PC-9 (cell line): ENCODE measurements at places on chromosomes 6 and 20. TPM values are rescaled to one million over a fixed set of nuclear protein-coding genes. Genes with fewer than 3 reads are reported as not detected.

DNA sequence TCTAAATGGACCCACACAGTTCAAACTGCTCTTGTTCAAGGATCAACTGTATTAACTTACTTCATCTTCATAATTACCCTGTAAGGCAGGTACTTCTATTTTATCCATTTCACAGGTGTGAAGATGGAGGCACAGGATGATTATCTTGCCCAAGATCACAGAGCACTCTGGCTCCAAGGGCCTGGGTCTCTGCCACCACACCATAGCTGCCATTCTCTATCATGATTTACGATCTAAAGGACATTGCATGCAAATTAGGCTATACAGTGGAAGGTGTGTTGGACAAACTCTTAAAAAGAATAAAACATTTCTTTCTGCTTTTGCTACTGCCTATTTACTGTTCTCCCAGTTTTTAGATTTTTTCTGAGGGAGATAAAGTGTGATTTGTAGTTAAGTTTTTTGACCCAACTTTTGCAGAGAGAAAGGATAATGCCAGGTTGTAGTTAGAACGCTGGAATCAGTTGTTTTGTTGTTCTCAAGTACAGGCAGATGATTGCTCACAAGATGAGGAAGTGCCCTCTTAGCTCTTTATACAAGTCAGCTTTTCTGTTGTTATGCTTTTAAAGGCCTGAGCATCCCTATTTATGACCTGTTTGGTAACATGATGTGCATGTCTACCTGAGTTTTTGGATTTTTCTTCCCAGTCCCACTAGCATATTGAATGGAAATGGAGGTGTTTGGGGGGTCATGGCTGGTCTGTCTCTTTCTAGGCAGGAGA lies 247.9 kb downstream of the ZFAND3 start:
- DNase-seq, result no peak
- peaks cover 7% of the 10 kb centered on the region; the same call in 1 of the 2 replicates for H3K36me3 ChIP-seq
- H3K4me3 ChIP-seq, result no peak overlapping the region
- no peaks in the 10 kb centered on the region for H3K27me3 ChIP-seq
- no peaks in the 10 kb centered on the region for H3K4me1 ChIP-seq

GRCh38 chr20:33650111-33650752 lies 11.9 kb upstream of the C20orf144 start:
- no peaks in the 10 kb centered on the region for H3K36me3 ChIP-seq
- no peak overlapping the region for H3K4me3 ChIP-seq
- H3K27me3 ChIP-seq, result no peaks in the 10 kb centered on the region
- no peak overlapping the region for H3K27ac ChIP-seq

DNA sequence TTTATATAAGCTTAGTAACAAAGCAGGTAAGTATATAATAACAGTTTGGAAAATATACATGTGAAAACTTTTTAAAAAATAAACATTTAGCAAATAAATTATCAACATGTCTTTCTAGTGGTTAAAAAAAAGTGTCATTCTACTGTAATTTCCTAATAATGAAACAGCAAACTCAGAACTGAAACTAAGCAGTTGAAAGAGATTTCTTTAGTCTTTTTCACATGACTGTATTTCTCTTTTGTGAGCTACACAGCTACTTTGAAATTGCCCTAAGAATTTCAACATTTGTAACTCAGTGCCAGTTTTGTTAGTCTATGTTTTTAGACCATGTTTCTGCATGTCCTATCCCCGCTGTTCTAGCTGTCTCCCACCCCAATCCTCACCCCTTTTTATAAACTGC lies 28.4 kb upstream of the SDHAF4 start:
- no peak overlapping the region for H3K27ac ChIP-seq
- no peaks in the 10 kb centered on the region; the same call in 1 of the 2 replicates for H3K36me3 ChIP-seq
- no peaks in the 10 kb centered on the region for H3K27me3 ChIP-seq

DNA sequence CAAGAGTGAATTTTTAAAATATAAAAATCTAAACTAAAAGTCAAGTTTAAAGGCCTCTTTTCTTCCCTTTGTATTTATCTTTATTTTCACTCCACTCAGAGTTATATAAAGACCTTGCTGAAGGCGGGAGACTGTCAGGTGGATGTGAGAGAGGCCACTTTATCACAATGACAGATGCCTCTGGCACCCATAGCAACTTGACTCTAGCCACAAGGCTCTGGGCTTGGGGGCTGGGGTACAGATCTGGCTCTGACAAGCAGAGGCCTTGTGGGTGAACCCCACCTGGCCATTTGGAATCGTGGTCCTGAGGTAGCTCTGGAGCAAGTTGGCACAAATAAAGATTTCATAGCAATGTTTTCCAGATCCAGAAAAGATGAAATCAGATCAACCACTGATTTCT lies 417.2 kb downstream of the RFPL4B start:
- H3K4me1 ChIP-seq, result no peaks in the 10 kb centered on the region
- H3K27ac ChIP-seq, result no peak overlapping the region
- no peak overlapping the region for H3K4me3 ChIP-seq
- H3K27me3 ChIP-seq, result no peaks in the 10 kb centered on the region

DNA sequence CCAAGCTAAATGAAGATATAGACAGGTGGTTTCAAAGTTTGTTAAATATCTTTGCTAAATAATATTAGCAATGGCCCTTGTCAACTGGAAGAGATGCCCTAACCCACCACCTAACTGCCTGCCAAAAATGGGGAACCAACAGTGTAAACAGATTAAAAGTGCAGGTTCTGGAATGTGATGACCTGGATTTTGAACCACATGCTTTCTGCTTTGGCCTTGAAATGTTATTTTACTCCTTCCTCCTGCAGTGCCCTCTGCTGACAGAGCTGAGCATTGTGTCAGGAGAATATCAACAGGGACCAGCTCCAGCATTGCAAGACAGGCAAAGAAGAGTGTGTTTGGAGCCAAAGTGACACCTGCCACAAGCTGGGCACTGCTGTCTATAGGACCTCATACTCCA lies 226.6 kb downstream of the MYLK4 start:
- H3K36me3 ChIP-seq, result no peaks in the 10 kb centered on the region
- H3K4me1 ChIP-seq, result 0 out of 2 replicates have a peak, but pooled peaks cover 7% of the 10 kb centered on the region
- no peak for DNase-seq
- no peak overlapping the region for H3K4me3 ChIP-seq
- no peaks in the 10 kb centered on the region for H3K27me3 ChIP-seq

DNA sequence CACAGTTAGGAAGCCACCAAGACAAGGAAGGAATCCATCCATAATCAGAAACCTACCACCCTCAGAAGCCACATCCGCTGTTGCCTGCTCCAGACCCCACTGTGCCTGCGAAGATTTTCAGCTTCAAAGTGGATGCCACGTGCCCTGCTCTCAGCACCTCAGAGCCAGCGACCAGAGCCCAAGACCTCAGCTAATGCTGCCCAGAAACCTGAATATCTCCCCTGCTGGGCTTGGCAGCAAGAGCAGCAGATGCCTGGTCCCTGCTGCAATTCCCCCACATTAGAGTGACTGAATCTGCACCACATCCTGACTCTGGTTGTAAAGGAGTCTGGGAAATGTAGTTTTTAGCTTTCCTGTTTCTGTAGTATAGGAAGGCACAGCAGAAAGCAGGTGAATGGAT lies 10.7 kb upstream of the ULBP3 start:
- no peak overlapping the region for H3K4me3 ChIP-seq
- H3K27me3 ChIP-seq, result no peaks in the 10 kb centered on the region
- H3K4me1 ChIP-seq, result peaks cover 9% of the 10 kb centered on the region
- no peak for DNase-seq
- H3K27ac ChIP-seq, result no peak overlapping the region

- DNase-seq, result no peak
- peaks cover 27% of the 10 kb centered on the region for H3K4me1 ChIP-seq
- H3K27ac ChIP-seq, result no peak overlapping the region
- H3K4me3 ChIP-seq, result no peak overlapping the region
Observed at GRCh38 chr6:122798099-122798641, 9.1 kb downstream of the SMPDL3A start.

DNA sequence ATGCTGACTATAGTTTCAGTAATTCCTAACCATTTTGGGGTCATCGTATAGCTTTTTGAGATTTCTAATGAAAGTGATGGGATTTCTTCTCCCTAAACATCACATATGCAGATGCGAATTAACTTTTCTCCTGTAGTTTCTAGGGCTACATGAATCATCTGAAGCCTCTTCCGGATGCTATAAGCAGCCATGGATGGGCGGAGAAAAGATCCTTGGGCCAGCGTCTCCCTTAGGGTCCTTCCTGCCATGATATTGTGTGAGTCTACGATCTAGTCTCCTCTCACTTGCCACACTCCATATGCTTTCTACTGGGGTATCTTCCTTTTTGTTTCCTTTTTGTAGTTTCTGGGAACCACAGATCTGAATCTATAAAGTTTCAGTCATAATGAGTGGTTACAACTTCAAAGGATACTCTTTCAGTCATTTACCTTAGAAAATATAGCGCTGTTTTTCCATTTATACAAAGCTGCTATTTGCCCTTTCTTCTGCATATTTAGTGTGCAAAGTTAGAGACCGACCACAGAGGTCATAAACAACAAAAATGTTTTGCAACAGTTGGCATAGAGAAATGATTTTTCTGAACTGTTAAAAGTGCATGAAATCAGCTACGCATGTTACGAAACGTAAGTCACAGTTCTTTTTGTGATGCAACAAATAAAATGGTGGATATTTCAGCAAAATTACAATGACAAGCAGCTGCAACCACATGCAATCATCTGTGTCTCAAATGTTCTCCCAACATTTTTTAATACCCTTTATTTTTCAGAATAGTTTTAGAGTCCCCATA lies 396.2 kb upstream of the SLC35B3 start:
- no peaks in the 10 kb centered on the region for H3K4me1 ChIP-seq
- H3K27ac ChIP-seq, result no peak overlapping the region
- no peak overlapping the region for H3K4me3 ChIP-seq
- no peak for DNase-seq
- no peaks in the 10 kb centered on the region for H3K27me3 ChIP-seq

DNA sequence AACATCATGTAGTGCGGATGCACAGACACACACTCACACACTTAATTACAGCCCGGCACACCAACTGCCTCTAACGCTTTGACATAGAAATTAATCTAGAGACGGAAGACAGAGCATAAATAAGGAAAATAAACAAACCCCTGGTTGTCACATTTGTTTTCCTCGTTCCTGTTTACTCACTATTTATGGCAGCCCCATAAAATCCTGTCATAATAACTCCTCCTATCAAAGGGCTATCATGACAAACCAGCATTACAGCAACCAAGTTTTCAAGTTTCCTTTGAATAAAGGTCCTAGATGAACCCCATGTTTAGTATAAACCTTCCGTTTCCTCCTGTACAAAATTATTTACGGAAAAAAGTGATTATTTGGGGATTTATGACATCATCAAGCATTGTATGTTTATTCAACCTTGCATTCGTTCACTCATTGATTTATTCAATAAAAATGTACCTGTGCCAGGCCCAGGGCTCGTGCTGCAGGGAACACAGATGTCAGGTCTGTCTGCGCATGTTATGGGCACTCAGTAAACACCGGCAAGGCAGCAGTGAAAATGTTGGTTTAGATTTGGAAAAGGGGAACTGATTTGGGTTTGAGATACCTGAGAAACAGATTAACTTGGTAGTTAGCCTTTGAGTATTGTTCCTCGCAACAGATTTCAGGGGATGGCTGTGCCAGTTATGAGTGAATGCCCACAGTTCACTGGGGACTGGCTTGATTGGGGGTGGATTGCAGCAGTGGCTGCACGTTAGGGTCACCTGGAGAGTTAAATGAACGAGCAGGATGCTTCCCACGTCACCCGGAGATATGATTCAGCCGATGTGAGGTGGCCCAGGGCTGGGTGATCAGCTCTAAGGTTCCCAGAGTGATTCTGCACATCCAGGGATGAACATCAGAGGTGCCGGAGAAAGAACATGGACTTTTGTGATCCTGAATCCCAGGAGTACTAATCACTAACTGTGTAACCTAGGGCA lies 295.3 kb upstream of the FOXQ1 start:
- no peak overlapping the region for H3K27ac ChIP-seq
- no peaks in the 10 kb centered on the region for H3K4me1 ChIP-seq
- no peak for DNase-seq
- H3K4me3 ChIP-seq, result no peak overlapping the region
- H3K36me3 ChIP-seq, result no peaks in the 10 kb centered on the region
- H3K27me3 ChIP-seq, result no peaks in the 10 kb centered on the region

- H3K36me3 ChIP-seq, result no peaks in the 10 kb centered on the region
- H3K27ac ChIP-seq, result no peak overlapping the region
- no peaks in the 10 kb centered on the region for H3K27me3 ChIP-seq
Observed at GRCh38 chr6:31903957-31904356, 2.1 kb upstream of the ZBTB12 start.

DNA sequence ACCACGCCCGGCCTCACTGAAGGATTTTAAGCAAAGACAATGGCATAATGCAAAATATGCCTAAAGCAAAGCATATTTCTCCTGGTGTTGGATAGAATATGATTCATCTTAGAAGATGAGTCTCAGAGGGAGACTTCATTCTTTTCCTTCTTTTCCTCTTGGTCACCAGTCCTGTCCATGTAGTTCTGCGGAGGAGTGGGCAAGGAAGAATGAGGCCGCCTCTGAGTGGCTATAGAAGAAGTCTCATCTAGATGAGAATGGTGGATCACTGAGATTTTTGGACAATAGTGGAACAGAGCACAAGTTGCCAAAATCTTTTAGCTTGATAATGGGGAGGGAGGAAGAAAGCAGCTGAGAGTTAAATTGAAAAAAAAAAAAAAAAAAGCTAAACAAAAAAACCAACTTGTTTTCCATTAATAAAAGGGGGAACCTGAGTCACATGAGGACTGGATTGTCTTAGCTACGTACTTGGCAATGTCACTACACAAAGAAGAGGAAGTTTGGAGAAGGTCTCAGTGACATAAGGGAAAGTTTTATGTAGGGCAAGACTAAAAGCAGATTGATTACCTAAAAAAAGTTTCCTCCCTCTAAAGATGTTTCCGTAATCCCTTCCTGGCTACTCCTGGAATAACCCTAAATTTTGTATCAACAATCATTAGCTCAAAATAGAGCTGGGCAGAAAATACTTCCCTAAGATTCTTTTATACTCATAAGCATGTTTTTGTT lies 6.0 kb downstream of the CD83 start:
- no peaks in the 10 kb centered on the region for H3K36me3 ChIP-seq
- H3K4me3 ChIP-seq, result no peak overlapping the region
- H3K27me3 ChIP-seq, result no peaks in the 10 kb centered on the region

DNA sequence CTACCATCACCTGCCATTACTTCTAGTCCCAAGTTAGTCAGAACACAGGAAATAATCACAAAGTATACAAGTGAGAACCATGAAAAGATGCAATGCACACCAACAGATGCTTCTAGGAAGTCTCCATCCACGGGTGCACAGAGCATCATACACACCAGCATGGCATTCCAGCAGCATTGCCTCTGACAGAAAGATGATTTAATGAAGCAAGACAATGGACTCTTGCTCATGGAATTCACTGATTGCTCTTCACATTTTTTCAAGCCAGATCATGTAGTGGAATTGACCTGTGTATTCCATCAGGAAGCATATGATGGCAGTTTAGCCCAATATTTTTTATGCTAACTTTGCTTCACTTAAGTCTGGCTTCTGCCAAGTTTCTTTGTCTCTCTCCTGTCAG lies 406.3 kb upstream of the RGS17 start:
- H3K36me3 ChIP-seq, result no peaks in the 10 kb centered on the region
- no peaks in the 10 kb centered on the region for H3K27me3 ChIP-seq
- H3K4me3 ChIP-seq, result no peak overlapping the region
- DNase-seq, result no peak
- no peak overlapping the region for H3K27ac ChIP-seq
- H3K4me1 ChIP-seq, result no peaks in the 10 kb centered on the region

PXDC1 gene
- 29.3 and 30.8 TPM in 2 replicates for total RNA-seq

BPIFB4 gene
- not detected in 2 replicates for total RNA-seq

TTK gene
- total RNA-seq, result 28.7 and 40.3 TPM in 2 replicates

BRPF3 gene
- 27.3 and 32.3 TPM in 2 replicates for total RNA-seq

INSM1 gene
- total RNA-seq, result not detected in 2 replicates

SLC22A2 gene
- total RNA-seq, result not detected in 2 replicates

CAPN11 gene
- total RNA-seq, result not detected in 2 replicates
